ENCODE measurements at places on chromosomes 3 and 15.

DNA sequence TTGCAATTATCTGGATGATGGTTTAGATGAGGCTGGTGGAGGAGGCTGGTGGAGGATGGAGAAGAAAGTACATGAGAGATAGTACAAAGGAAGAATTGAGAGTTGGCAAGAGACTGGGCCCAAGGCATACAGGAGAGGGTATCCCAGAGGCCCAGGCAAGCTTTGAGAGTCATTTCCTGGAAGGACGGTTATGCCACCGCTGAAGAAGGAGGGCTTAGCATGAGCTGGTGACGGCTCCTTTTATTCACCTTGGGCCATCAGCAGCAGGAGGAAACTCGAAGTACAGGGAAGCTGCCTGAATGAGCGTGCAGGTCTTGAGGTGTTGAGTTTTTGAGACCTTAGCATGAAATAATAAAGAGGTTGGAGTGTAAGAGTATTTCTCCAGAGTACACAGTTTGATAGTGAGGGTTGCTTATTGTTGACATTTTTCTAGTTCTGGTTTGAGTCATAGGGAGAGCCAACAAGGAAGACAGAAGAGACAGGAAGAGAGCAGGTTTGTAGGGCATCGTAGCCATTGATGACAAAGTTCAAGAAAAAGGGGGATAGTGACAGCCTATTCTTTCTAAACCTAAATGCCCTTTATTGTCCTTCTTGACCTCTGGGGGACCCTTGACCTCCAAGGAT is 13.8 kb downstream of the THSD4 start:
- DNase-seq, result no peak

DNA sequence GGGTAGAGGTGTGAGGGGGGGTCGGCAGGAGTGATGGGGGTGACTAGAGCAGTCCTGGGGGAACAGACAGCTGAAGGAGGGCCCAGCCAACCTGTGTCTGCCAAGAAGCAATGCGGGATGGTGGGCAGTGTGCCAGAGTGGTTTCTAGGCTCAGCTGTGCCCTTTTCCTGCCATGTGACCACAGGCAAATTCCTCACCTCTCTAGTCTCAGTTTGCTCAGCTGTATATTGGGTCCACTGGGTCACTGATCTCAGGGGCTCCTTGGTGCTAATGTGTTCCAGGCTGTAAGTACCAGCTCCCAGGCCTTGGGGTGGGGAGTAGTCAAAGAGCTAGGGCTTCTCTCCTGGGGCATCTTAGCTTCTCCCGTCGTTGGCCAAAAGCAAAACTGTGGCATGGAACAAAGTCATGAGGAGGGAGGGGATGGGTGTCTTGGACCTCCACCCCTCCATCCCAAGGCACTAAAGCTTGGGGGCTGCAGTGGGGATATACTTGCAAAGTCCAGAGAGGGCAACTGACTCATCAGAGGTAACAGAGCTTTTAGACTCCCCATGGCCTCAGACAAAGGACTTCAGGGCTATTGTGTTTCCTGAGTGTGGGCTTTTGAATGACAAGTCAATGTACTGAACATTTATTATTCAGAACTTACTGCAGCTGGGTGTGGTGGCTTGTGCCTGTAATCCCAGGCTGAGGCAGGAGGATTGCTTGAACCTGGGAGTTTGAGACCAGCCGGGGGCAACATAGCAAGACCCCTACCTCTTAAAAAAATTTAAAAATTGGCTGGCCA is 20.9 kb downstream of the SMAD6 start:
- no peak for DNase-seq

- no peak for DNase-seq
Measured at GRCh38 chr3:195352895-195353488, 82.0 kb upstream of the XXYLT1 start.

- no peak for DNase-seq
Measured at GRCh38 chr3:45604066-45604465, 9.5 kb downstream of the LIMD1 start.

GRCh38 chr3:43004282-43004681 is 25.2 kb downstream of the GASK1A start:
- DNase-seq, result no peak

DNA sequence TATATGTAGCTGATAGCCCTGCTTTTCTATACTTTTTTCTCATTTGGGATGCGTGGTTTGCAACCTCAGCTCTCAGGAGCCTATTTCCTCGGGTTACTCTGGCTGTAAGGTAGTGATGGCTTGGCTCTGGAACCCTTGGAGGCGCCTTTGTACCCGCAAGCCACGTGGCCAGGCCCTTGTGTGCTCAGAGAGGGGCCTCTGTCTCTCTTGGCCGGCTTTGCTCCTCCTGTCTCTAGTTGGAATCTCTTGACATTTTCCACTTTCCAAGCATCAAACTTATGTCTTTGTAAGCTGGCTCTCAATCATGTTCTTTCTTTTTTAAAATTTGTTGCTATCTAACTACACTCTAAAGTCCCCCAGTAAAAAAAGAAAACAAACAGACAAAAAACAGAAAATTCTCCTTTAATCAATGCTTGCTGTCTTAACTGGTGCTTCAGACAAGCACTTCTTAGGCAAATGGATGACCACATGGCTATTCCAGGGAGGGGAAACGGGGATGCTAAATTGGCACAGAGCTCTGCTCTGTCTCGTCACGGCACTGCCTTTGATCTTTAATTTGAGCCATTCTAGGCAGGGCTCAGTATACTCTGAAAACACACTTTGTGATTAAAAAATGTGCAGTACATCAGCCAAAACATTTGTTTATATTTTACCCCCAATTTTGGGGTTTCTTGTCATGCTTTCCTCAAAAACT is 180.4 kb upstream of the NR2E3 start:
- no peak for DNase-seq

GRCh38 chr3:49916686-49917085 is 12.9 kb downstream of the MON1A start:
- no peak for DNase-seq

GRCh38 chr3:3860235-3860634 is 61.0 kb downstream of the LRRN1 start:
- DNase-seq, result no peak

GRCh38 chr15:74212494-74212893 is 9.9 kb upstream of the STRA6 start:
- no peak for DNase-seq

- DNase-seq, result no peak
Measured at GRCh38 chr3:69865925-69866679, 126.8 kb downstream of the MITF start.

DNA sequence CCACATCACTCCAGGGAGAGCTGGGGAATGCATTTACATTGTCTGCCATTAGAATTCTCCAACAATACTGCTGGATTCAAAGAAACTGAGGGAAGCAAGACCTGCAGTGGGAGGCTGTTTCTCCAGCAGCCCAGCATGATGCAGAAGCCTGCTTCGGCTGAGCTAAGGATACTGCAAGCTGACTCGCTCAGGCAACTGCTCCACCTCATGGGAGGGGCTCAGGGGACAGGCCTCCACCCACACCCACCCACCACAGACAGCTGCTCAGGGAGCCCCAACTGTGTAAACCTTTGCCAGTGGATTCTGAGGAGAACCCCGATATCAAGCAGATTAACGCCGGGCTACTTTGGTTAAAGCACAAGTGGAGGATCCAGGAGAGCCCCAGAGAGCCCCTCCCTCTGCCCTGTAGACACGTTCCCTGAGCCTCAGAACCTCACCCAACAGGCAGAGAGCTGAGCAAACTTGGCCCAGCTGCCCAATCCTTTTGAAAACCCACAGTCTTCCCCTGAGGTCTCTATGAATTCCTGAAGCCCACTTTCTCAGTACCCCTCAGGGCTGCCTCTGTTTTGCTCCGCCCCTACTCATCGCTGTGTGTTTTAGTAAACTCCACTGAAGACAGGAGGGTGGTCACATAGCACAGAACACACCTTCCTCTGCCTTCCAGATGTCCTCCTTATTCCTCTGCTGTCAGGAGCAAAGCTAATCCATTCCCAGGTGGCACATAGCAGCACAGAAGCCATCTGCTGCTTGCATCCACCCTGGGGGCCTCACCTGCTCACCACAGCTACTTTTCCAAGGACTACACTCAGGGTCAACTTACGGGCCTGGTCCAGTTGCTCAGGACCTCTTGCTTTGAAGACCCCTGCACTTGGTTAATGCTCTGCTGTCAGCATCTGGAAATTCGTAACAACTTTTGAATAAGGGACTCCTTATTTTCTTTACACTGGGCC is 269.0 kb downstream of the ABHD5 start:
- no peak for DNase-seq

- no peak for DNase-seq
Measured at GRCh38 chr3:157119369-157119951, 40.5 kb downstream of the CCNL1 start.

GRCh38 chr3:71360180-71360579 is 223.3 kb downstream of the FOXP1 start:
- DNase-seq, result no peak

- no peak for DNase-seq
Measured at GRCh38 chr15:73601451-73602445, 31.4 kb downstream of the NPTN start.

- DNase-seq, result no peak
Measured at GRCh38 chr3:45931496-45931895, 11.8 kb upstream of the CXCR6 start.

- no peak for DNase-seq
Measured at GRCh38 chr3:138776961-138777360, 57.8 kb downstream of the PIK3CB start.

GRCh38 chr15:46296797-46297196 is 662.0 kb downstream of the SQOR start:
- no peak for DNase-seq

- no peak for DNase-seq
Measured at GRCh38 chr3:8741581-8742261, 8.1 kb downstream of the CAV3 start.

- no peak for DNase-seq
Measured at GRCh38 chr3:31232055-31233025, 300.4 kb upstream of the STT3B start.

- DNase-seq, result no peak
Measured at GRCh38 chr3:40869939-40870338, 329.4 kb upstream of the CTNNB1 start.

DNA sequence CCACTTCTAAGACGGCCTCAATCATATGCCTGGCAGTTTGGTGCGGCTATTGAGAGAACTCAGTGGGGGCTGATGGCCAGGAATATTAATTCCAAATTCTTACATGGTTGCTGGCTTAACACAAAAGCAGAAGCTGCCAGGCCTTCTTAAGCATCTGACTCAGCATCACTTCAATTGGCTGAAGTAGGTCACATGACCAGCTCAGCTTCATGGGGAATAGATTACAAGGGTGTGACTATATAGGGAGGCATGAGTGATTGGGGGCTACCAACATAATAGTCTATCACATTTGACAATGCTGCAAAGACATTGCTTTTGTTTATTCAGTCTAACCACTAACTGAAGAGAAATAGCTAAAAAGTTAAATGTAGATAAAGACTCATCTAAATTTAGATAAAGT is 101.6 kb upstream of the ANKRD28 start:
- DNase-seq, result no peak

DNA sequence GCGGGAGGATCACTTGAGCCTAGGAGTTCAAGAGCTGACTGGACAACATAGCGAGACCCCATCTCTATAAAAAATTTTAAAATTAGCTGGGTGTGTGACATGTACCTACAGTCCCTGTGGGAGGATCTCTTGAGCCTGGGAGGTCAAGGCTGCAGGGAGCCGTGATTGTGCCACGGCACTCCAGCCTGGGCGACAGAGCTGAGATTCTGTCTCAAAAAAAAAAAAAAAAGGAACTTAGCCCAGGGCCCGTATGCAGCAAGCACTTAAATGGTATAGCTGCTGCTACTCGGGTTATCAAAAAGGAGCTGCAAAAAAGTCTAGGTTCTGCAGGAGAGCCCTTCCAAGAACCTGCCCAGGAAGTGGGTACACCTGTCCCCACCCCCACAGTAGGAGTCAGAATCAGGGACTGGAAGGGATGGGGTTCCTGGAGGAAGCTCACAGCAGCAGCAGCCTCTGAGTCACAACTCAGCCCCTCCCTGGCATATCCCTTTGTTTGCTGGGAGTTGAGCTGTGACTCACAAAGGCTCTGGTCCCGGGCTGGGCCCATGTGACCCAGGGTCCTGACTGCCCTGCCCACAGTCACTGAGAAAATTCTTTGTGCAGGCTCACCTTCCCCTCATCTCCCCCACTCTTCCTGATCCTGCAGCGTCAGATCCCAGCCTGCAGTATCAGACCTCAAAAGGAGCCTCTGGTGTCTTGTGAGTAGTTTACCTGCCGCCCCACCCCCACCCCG is at the start of gene SPATA12:
Gene SPATA12 (plus strand): TSS at position 576 of the 733 bp plus-strand sequence. CDS start 13,031 bp downstream, outside the sequence.
- DNase-seq, result no peak

DNA sequence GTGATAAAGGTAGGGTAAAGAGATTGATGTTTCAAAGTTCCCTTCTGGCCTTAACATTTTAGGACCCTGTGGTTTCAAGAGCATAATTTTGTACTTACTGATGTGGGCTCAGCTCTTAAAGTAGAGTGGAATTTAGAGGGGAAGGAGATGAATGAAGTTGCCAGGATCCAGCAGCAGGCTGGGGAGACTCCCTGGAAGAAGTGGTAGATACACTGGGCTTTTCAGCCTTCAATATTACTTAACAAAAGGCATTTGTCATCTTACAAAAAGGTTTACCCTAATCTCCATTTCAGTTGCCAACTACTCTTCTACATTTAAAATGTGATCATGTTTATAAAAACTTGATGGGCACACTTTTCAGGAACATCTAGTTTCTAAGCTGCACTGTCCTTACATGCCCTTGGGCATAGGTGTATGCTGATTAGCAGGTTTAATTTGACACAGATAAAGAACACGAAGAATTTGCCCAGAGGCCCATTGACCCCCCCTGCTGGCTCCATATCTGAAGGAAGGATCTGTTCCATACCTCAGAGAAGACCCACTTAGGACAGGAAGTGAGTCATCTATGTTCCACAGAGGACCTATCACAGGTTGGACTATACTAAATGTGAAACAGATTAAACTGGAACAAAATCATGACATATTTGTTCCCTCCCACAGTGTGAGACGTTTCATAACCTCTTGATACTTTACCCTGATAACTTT is 93.0 kb upstream of the LPP start:
- peak; percentile 53 for DNase-seq

- DNase-seq, result no peak
Measured at GRCh38 chr3:109316162-109316730, at the start of gene DPPA2. Gene DPPA2, minus strand, starts transcription at chr3:109316517. Its CDS starts 1,975 bp downstream, at chr3:109314542.

DNA sequence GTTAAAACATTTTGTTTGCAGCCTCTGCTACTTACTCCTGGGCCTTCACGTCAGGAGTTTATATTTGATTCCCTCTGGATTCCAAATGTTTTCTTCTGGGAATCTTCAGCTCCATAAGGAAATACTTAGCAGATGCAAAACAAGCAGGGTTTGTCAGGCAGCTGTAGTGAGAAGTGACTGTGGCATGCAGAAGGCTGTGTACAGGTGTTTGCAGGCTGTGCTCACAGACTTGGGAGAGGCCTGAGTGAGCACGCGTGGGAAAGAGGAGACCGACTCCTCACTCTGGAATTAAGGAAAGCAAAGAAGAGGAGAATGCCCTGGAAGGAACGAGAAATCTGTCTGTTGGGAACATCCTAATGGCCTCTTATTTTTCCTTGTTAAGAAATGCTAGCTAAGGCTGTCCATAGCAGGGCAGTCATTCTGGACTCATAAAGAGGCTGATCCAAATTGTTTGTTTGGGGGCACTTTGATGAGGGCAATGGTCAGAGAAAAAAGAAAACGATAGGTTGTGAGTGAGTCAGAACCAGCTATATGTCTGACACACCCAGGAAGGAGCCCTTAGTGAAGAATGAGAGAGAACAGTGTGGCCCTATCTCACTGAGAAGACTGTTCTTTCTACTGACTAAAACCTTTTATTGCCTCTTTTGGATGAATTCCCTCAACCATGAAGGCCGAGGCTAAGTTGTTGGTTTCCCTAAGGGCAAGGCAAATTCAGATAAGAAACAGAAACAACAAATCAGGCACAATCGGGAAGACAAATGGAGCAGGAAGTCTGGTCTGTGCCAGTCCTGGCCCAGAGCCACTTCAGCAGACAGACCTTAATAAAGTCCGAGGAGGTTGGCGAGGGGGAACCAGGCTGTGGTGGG is 82.6 kb downstream of the TGFBR2 start:
- DNase-seq, result no peak
